ENCODE measurements at places on chromosomes 1 and 21. TPM values are rescaled to one million over a fixed set of nuclear protein-coding genes. Genes with fewer than 3 reads are reported as not detected.

- DNase-seq = no peak
These were observed 19.9 kb upstream of the DNAJC6 start for GRCh38 chr1:65289449-65289848.

The KCNJ9 gene
- total RNA-seq = not detected

- no peak for DNase-seq
These were observed 70.1 kb upstream of the CCDC190 start for GRCh38 chr1:162930976-162931560.

GRCh38 chr21:42609811-42610210 lies 43.6 kb upstream of the PDE9A start:
- DNase-seq = no peak

The PADI2 gene
- total RNA-seq = 0.14 TPM

DNA sequence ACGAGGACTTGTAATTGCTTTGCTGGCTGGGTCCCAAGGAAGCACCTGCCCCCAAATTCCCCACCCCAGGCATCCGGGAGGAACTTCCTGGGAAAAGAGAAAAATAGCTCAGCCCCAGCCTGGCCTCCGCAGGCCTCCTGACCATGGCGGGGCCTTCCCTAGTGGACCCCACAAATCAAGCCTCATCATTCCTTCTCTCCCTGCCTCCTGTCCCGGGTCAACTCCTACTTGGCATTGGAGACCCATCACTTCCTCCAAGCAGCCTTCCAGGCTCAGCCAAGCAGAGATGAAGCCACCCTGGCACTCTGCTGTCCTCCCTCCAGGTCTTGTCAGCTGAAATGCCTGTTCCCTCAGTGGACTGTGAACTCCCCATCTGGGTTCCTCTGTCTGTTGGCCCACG lies 38.0 kb downstream of the AJAP1 start:
- no peak for DNase-seq

DNA sequence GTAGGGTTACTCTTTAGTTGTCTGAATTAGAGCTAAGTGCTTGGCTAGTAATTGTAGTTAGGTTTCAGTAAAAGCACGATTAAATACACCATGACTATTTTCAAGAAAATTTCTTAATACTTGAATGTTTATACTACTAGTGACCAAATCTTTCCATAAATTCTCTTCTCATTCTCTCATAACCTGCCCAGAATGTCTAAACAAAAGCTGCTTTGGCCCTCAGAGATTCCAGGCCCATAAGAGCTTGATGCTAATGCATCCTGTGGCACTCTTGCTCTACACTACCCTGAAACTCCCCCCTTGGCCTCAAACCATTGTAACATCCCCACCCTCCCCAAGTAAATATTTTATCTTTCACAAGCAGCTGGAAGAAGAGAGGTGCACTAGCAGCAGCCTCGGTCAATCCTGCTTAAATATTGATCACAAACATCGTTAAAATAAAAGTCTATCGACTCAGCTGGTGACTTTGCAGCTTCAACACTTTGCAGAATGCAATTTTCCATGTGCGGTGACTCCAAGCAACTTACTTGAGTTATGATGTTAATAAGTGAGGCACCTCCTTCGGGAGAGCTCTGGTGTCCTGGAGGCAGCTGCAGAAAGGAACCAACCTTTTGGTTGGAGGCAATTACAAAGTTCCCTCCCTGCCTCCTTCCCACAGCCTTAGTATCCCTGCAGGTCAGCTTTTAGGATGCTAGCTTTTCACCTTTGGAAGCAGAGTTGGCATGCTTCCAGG lies 315.6 kb upstream of the PLXNA2 start:
- DNase-seq = no peak

DNA sequence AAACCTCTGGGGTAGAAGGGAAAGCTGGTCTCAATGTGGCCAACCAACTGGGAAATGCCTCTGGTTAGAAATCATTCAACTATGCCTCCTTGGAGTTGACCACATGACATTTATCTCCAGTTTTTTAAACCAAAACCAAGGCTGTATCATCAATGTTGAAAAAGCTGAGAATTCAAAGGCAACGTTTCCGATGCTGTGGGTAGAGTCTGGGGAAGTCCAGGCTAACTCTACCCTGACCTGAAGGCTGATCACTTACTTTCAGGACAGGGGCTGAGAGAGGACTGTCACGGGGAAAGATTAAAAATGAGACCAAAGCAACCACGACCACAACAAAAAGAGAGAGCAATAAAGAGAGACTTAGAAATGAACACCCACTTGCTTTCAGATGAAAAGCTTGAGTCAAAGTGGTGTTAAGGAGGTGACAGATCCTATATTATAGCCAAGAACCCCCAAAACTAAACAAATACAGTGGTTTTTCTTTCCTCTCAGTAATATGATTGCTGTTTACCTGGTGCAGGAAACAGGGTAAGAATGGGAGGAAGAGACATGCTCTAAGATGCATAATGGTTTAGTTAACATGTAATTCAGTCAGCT lies 90.8 kb upstream of the TNFSF4 start:
- DNase-seq = no peak

The CELA3A gene
- not detected for total RNA-seq

- DNase-seq = no peak
These were observed 6.3 kb downstream of the BACH1 start for GRCh38 chr21:29305068-29305467.

DNA sequence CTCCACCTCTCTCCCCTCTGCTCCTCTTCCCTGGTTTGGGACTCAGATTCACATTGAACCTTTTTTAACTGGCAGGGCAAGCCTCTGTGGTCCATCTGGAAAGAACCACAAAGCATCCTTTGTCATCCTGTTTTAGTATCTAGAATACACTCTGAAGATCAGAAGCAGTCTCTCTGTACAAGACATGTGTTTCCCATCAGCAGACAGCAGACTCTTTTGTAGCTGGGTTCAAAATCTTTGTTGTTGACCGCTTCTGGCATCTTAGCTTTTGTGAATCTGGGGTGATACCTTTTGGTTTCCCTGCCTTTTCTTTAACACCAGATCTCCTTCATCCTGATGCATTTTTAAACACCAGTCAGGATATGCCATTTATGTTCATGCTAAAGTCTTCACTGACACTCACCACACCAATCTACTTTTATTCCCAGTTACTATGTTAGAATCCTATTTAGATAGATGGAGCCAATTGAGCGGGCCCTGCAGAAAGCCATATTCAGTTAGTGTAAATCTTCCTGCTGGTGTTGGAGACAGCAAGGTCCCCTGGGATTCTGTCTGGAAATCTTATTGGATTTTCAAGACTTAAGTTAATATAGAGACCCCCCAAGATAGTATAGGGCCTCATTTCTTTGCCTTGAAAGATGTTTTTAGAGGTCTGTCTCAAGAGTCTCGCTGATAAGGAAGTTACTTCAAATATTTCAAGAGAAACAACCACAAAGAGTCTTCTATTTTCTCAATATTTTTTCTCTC lies 51.1 kb downstream of the ST6GALNAC3 start:
- DNase-seq = no peak

GRCh38 chr1:182407724-182408123 lies 7.3 kb upstream of the TEDDM1 start:
- DNase-seq = no peak

The STUM gene
- total RNA-seq = not detected

The PLA2G2A gene
- total RNA-seq = not detected

The TFAP2E gene
- 0.51 TPM for total RNA-seq

DNA sequence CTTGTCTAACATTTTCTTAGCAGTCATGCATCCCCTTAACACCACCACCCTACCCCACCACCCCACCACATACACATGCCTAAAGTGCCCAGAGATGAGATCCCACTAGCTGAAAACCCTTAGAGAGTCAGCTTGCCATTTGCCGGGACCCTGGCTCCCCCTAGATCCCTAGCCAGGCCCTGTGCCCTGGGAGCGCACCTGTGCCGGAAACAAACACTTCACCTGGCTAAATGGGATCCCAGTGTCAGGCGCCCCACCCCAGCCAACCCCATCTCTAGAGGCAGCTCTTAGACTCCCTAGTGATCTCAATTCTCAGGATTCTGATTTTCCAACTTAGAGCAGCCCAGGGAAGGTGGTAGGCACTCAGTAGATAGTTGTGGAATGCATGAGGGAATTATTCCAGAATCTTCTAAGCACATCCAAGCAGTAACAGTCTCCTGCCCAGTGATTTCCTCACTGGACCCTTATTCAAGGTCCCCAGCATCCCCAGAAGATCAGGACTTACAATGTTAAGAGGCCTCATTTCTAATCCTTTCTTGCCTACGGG lies 105.2 kb downstream of the LAMC2 start:
- no peak for DNase-seq

DNA sequence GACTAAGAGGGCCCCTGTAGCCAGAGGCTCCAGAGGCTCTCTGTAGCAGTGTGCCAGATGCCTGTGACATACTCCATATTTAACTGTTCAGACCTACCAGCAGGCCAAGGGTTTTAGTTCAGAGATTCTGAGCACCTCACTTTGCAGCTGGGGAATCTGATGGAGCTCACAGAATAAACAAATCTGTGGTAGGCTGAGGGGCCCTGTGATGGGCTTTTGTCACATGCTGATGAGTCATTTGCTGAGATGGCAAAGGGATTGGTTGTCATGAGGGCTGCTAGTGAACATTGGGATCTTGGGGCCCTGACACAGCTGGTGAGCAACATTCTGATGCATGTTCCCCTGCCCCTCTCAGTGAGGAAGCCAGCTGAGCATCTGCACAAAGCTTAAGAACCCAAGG lies 482.2 kb downstream of the CAMTA1 start:
- no peak for DNase-seq

All from activated T-helper 2 cell treated with anti-CD3 and anti-CD28 coated beads, Interferon-gamma antibody, Interleukin-2, Interleukin-4, amounts not matched to agents 10 μg/mL and 5 μg/mL and 100 μg/mL, durations not matched to agents 14 hours and 24 hours and 36 hours (primary cell).